ENCODE measurements at places on chromosomes 2 and 18.

DNA sequence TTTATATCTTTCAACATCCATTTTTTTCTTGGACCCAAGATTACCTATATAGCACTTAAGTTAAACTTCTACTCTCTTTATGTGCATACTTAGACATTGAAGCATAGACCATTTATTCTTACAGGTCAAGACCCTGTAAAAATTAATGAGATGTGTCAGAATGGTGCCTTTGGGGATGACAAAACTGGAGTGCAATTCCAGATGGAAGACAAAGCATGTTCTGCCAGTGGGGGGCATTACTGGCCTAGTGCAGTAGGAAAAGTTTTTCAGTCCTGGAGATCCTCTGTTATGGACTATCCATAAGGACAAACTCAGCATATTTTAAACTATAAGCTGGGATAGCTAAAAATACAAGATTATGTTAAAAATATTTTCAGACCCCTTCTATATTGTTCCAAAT lies 57.8 kb upstream of the MMADHC start:
- DNase-seq = no peak

DNA sequence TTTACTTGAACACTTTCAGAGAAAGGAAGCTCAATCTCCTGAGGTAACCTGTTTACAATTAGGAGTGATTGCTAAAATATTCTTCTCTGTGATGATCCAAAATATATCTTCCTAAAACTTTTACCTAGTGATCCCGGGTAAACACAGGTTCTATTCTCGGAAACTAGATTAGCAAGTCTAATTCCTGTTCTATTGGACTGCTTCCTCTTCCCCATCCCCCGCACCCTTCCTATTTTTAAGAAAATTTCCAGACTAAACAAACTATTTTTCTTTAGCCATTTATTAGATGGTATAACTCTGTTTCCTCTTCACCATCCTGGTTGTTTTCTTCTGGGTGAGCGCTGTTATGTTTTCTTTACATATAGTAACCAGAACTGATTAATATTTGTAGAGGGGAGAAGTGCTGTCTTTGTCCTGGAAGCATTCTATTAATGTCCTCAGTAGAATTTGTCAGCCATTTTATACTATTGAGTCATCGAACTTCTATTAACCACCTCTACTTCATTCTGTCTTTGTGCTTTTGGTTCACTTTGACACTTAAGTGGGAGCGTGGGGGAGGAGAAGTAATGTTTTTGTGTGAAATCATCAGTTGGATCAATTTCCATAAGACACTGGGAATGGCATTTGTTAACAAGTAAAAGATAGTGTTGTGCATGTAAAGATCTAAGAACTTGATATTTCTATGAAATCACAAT lies 31.8 kb downstream of the CREB1 start:
- DNase-seq = no peak

- DNase-seq = no peak
Observed at GRCh38 chr2:179677077-179677688, 184.2 kb downstream of the ZNF385B start.

- no peak for DNase-seq
Observed at GRCh38 chr2:37190290-37190689, 1.8 kb upstream of the SULT6B1 start.

DNA sequence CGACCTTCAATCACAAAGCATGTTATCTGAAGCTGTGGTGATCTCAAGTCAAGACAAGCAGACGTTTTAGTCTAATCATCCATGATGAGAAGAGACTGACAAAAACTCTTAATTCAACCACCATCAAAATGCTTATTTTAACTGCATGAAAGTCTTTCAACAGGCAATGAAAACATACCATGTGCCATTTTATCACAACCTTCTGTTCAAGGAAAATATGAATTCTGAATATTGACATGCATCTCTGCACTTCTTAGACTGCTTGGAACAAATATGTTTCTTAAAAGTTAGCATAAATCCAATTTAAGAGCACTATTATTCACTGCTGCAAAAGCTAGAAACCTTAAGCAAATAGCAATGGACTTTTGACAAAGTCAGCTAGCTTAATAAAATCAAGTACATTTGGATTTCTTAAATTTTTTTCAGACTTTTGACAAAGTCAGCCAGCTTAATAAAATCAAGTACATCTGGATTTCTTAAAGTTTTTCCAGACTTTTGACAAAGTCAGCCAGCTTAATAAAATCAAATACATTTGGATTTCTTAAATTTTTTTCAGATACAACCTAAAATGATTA lies 70.9 kb downstream of the OLA1 start:
- no peak for DNase-seq
